ENCODE measurements at places on chromosomes 1 and 21. TPM values are rescaled to one million over a fixed set of nuclear protein-coding genes. Genes with fewer than 3 reads are reported as not detected.

Gene C1orf226
- 2.6 TPM for total RNA-seq

Gene CCDC27
- total RNA-seq: not detected

Gene WNT2B
- 33.5 TPM for total RNA-seq

Gene PIGC
- total RNA-seq: 23.6 TPM

Gene SPRR2A
- not detected for total RNA-seq

Gene VSIG8
- not detected for total RNA-seq

Gene CYP4X1
- 0.17 TPM for total RNA-seq

Gene VTCN1
- 16.3 TPM for total RNA-seq

Gene LCE3E
- not detected for total RNA-seq

Gene LRRC71
- not detected for total RNA-seq

Gene ERICH3
- total RNA-seq: 0.17 TPM

Gene RIIAD1
- not detected for total RNA-seq

Gene LRRC53
- total RNA-seq: not detected

Gene TCHH
- total RNA-seq: not detected

DNA sequence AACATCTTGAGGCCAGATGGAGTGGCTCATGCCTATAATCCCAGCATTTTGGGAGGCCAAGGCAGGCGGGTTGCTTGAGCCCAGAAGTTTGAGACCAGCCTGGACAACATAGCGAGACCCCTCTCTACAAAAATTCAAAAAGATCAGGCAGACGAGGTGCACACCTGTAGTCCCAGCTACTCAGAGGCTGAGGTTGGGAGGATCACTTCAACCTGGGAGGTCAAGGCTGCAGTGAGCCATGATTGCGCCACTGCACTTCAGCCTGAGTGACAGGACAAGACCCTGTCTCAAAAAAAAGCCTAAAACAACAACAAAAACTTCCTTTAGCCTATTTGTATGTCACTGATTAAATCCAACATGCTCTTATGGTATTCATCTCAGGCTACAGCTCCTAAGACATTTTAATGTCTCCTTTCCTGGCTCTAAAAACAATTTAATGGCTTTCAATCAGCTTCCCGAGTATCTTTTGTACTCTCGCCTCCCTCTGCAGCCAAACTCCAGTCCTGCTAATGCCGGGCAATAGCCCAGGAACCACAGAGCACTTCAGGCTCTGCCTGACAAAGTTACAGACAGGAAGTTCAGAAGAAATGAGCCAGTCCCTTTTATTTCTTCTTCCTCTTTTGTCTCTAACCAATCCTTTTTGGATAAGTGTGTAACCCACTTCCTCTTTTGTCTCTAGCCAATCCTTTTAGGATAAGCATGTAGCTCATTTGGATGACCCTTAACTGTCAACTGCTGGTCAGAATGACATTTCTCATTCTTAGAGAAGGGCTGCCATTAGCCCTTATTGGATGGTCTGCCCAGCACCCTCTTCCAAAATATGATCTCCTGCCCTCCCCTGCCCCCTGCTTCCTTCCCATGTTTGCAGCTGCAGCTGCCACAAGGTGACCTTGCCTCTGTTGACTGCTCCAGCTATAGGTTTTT is 6.6 kb upstream of the DOP1B start:
- peak; percentile 25 for DNase-seq

DNA sequence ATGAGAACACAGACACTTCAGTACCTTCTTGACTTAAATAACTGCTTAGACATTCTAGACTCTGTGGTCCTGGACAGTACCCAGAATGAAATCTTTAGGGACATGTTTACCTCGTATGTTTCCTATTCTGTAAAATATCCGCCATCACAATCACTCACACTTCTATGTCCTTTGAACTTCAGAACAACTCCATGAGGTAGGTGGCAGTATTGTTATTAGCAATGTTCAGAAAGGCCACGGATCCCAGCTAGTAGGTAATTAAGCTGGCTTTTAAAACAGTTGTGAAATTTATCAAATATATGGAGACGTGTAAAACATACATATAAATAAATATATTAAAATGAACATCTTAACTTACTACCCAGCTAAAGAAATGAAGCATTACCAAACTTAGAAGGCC is 83.4 kb downstream of the CACHD1 start:
- no peak for DNase-seq

DNA sequence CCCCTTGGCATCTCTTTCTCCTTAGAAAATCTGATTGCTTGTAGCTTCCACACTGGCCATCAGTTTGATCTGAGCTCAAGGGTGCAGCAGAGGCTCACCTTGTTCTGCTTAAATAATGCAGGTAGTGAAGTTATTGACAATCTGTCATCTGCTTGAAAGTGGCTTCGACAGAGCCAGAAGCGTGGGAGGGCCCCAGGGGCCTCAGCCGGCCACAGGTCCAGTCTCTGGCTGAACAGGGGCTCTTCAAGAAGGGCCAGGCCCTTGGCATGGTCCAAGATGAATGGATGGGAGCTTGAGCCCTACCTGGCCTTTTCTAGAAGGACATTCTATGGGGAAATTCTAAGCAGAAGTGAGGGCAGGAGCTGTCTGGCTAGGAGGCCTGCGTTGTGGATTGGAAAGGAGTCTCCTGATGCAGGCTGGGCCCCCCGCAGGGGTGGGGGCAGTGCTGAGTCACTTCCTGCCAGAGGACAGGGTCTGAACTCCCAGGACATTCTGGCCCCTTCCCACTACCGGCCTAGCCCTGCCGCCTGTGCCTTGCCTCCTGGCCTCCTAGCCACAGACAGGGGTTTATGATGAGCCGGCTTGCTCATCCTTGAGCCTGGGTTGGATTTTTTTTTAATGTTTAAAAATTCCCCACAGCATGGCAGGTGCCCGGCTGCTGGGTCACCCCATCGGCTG is 162.3 kb upstream of the VAMP3 start:
- DNase-seq: peak; percentile 22

GRCh38 chr1:51954783-51955182 is 35.7 kb downstream of the RAB3B start:
- DNase-seq: no peak

- no peak for DNase-seq
These were observed 57.3 kb upstream of the PCP4 start for GRCh38 chr21:39809936-39810335.

- no peak for DNase-seq
These were observed 207.9 kb downstream of the PTPRU start for GRCh38 chr1:29444081-29444715.

DNA sequence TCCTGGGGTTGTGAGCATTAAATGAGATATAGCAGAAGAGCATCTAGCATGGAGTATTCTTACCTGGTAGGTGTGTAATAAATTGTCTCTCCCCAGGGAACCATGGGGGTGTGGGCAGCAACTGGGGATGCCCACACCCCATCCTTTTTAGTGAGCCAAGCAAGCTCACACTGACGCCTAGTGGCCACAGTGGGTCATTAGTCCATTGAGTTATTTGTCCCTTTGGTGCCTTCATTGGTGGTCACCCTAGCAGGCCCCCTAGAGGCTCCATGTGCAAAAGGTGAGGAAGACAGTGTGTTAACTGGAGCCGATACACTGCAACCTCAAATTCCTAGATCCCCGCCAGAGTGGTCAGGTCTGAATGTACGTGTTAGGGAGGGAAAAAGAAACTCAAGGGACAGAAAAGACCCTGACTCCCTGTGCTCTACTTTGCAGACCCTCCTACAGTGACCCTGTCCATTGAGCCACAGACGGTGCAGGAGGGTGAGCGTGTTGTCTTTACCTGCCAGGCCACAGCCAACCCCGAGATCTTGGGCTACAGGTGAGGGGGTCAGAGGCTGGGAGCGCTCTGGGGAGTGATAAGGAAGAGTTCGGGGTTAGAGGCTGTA is 93.3 kb upstream of the CD1D start:
- peak; percentile 54 for DNase-seq

GRCh38 chr1:213192026-213192425 is 141.0 kb downstream of the RPS6KC1 start:
- no peak for DNase-seq

GRCh38 chr1:109133002-109133706 is 19.2 kb downstream of the ELAPOR1 start:
- no peak for DNase-seq

DNA sequence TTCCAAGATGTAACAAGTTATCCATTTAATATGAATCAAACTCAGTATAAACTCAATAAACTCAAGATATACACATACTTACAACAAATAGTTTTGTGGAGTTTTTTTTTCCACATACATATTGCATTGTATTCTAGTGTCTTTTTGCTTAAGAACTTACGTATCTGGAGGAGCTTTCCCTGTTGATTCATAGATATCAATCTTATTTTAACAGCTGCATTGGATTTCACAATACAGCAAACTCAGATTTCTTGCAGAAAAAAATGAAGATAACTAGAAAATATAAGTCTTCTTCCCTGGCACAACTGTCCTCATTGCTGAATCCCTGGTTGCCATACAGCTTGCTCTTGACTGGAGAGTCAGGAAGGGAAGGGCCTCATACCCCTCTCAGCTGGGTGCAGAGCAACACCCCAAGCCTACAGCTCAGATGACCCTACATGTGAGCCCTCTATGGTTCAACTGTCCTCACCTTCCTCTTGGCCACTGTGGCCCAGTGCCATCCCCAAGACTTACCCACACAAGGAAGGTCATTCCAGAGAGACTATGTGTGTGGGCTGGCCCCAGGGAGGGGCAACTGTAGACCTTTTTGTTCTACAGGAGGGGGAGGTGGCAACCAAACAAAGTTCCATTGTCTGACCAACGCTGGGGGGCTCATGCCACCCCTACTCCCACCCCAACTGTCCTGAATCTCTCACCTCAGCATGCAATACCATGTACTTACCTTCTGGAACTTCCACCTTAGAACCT is 1.7 kb downstream of the MPZ start:
- no peak for DNase-seq

DNA sequence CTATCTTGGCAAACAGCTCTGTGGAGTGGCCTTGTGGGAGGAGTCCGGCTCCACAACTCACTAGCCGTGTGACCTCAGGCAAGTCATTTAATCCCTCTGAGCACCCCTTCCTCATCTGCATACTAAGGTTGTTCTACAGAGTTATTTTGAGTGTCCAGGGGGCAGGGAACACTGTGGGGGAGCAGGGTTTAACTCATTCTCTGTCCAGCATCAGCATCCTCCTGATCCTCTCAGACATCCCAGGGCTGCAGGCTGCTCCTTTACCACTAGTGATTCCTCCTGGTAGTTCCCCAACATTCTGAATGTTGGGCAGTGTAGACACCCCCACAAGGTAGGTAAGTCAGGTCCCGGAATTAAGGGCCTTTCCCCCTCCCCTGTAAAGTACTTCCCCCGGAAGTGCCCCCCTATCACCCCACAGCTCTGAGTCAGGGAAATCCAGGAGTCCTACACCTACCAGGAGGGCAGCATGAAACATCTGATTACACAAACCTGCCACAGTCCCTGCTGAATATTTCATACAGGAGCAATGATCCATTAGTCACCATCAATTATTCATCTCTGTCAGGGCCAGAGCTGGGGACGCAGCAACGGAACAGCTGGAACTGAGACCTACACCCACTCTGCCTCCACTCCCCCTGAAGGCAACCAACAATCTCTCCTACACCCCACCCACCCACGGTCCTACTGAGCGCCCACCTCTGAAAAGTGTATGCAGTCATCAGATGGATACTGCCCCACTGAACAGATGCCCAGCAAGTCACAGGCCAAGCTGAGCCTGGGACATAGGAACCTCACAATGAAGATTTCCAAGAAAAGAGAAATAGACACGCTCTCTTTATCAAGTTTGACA is 20.5 kb downstream of the SYT2 start:
- DNase-seq: no peak

DNA sequence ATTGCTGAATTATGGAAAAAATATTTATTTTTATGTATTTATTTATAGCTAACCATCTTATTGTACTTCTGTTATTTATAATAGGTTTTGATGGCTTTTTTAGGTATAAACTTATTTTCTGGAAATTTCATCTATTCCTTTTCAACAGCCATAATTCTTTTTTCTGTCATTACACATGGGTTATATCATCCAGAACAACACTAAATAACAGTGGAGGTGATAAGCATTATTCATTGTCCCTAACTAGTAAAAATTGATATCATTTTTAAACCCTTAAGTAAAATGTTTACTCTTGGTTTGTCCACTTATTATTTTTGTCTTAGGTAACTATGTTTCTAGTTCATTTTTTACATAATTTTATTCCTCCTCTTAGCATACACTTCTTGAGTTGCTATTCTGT is 309.1 kb downstream of the USH2A start:
- no peak for DNase-seq

- peak; percentile 95 for DNase-seq
These were observed 3.0 kb upstream of the TUFT1 start for GRCh38 chr1:151537112-151537511.

- DNase-seq: no peak
These were observed 59.7 kb downstream of the UBE2T start for GRCh38 chr1:202282025-202282371.

GRCh38 chr1:58966103-58966916 is 182.5 kb upstream of the JUN start:
- DNase-seq: no peak

DNA sequence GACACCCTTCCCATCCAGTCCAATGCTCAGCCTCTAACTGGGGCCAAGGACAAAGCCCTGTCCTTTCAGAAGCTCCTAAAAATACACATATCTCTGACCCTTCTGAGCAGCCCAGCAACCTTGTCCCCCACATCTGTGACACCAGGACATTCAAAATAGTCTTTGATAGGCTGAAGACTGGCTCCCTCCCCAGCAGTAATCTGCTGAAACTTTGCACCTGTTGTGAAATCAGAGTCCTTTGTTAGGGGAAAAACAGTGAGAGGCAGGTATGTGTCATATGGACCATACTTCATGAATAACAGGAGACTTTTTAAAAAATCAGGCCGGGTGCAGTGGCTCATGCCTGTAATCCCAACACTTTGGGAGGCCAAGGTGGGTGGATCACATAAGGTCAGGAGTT is 82.4 kb upstream of the VAMP3 start:
- DNase-seq: no peak

DNA sequence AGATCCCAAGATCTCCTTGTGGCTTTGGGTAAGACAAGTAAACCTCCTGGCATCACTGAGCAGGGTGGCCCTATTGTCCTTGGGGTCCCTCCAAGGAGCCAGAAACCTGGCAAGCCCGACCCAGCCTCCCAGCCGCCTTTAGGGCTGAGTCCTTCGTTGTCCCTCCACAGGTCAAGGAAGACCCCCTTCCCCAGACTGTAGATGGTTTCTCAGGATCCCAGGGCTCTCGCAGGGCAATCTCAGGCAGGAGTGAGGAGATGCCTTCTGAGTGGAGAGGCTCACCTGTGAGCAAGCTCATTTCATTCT is 71.6 kb upstream of the CSF3R start:
- DNase-seq: no peak

- DNase-seq: no peak
These were observed 30.6 kb downstream of the HYI start for GRCh38 chr1:43422995-43423671.

- no peak for DNase-seq
These were observed 288.9 kb downstream of the TM2D1 start for GRCh38 chr1:61436016-61436415.

- DNase-seq: peak; percentile 85
These were observed 29.4 kb downstream of the JAK1 start for GRCh38 chr1:64936956-64937355.

GRCh38 chr1:223887747-223888418 is 42.1 kb upstream of the TP53BP2 start:
- DNase-seq: peak; percentile 99

DNA sequence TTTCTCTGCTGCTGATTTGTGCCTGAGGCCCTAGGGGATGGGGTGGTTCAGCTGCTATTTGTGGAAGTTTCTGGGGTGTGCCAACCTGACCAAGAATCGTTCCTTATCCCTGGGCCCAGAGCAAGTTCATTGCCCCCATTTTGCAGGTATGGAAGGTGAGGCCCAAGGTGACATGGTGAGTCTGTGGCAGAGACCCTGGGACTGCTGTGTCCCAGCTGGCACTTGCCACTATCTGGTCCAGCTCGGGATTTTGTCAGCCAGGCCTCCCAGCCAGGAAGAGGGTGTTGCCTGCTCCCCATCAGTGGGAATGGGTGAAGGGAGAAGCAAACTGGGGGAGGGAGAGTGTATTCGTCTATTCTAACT is 18.9 kb upstream of the LRP8 start:
- no peak for DNase-seq

Measured in renal cortical epithelial cell (primary cell).